ENCODE measurements at places on chromosomes 7 and 10. TPM values are rescaled to one million over a fixed set of nuclear protein-coding genes. Genes with fewer than 3 reads are reported as not detected.

Gene HOXA1
- total RNA-seq: 0.52 TPM

Gene NKX1-2
- not detected for total RNA-seq

Gene TEX47
- not detected for total RNA-seq

Gene C10orf53
- not detected for total RNA-seq

Gene IFIT1
- total RNA-seq: 22.2 TPM

Gene SPOCK2
- total RNA-seq: 0.69 TPM

Gene HYAL4
- not detected for total RNA-seq

Gene FAM131B
- total RNA-seq: 3.2 TPM

Gene LBX1
- total RNA-seq: not detected

Gene KCNK18
- not detected for total RNA-seq

Gene MLXIPL
- total RNA-seq: 0.39 TPM

Gene NUTM2E
- not detected for total RNA-seq

Gene CTAGE15
- total RNA-seq: not detected

Gene RALA
- 29.8 TPM for total RNA-seq

Gene EN2
- not detected for total RNA-seq

Gene SP8
- not detected for total RNA-seq

Gene CALY
- total RNA-seq: not detected

Gene THSD7A
- 0.17 TPM for total RNA-seq

Gene CNNM1
- 0.17 TPM for total RNA-seq

Gene TFEC
- 0.13 TPM for total RNA-seq

Gene PAOX
- 4.0 TPM for total RNA-seq

Gene CTAGE8
- total RNA-seq: not detected

Gene POLR3A
- 18.2 TPM for total RNA-seq

Gene TRIM73
- 1.3 TPM for total RNA-seq

Gene VSIR
- 40.8 TPM for total RNA-seq

Gene TSPAN12
- 5.2 TPM for total RNA-seq

Gene LRCH4
- 11.7 TPM for total RNA-seq

Gene GRID2IP
- not detected for total RNA-seq

Gene CAMK2B
- 0.63 TPM for total RNA-seq

Gene TOMM7
- 212 TPM for total RNA-seq

Gene PCLO
- total RNA-seq: 0.03 TPM

Gene C10orf62
- not detected for total RNA-seq

Gene OPN4
- not detected for total RNA-seq

Gene HOXA2
- total RNA-seq: 1.2 TPM

Gene OLAH
- 0.26 TPM for total RNA-seq

Gene AKR1C1
- total RNA-seq: 79.3 TPM

Gene SPDYE9
- total RNA-seq: not detected

Gene CPED1
- total RNA-seq: 64.8 TPM

Gene BEND7
- 4.0 TPM for total RNA-seq

Gene SYT15
- total RNA-seq: 0.17 TPM

Gene SPDYE2
- total RNA-seq: not detected

Gene CDNF
- total RNA-seq: 2.6 TPM

Gene SHOC2
- 46.3 TPM for total RNA-seq

Gene TRIM74
- total RNA-seq: 0.23 TPM

Gene ASAH2B
- total RNA-seq: 2.3 TPM

Gene UNC5B
- total RNA-seq: 38.6 TPM

Gene TMEM236
- total RNA-seq: 0.07 TPM

Gene CCZ1
- total RNA-seq: 43.1 TPM

Gene AIFM2
- total RNA-seq: 11.5 TPM

Gene COL1A2
- 7,425 TPM for total RNA-seq

All from smooth muscle cell of the pulmonary artery (primary cell).